T-cell (primary cell): ENCODE measurements at places on chromosomes 16 and 17.

GRCh38 chr17:68432086-68432864 lies 25.0 kb downstream of the WIPI1 start:
- no peak for DNase-seq

DNA sequence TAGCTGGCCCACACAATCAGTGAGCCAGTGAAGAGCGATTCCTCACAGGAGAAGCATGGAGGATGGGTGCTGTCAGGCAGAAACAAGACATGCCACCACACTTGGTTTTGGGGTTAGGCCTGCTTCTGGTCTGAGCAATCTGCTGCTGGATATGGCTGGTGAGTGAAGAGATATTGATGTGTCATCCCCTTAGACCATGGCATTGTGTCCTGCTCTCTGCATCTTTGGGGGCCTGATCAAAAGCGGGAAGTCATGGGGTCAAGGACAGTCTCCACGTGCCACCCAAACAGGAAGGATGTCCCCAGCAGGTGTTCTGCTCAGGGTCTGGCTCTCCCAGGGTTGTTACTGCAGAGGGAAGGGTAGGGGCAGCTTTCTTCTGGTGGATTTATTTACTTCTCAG lies 140.7 kb downstream of the PRKCB start:
- DNase-seq, result no peak

GRCh38 chr16:81746566-81746965 lies 32.5 kb upstream of the PLCG2 start:
- DNase-seq, result no peak

DNA sequence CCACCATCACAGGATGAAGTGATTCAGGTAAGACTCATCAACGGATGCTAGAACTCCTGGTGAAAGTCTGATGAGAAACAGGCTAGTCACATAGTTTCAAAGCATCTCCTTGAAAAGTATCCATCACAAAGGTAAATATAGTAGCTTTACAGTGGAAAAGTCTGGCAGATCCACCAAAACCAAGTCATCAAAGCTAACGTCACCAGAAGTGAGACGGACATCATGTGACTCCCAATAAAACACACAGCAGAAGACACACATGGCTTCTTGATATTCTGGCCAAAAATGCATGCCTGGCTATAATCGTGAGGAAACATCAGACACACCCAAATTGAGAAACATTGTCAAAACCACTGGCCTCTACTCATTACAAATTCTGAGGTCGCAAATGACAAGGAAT lies 17.9 kb upstream of the TRPV3 start:
- DNase-seq, result no peak

- DNase-seq, result no peak
Observed at GRCh38 chr17:34850023-34850422, 111.2 kb downstream of the CCT6B start.

DNA sequence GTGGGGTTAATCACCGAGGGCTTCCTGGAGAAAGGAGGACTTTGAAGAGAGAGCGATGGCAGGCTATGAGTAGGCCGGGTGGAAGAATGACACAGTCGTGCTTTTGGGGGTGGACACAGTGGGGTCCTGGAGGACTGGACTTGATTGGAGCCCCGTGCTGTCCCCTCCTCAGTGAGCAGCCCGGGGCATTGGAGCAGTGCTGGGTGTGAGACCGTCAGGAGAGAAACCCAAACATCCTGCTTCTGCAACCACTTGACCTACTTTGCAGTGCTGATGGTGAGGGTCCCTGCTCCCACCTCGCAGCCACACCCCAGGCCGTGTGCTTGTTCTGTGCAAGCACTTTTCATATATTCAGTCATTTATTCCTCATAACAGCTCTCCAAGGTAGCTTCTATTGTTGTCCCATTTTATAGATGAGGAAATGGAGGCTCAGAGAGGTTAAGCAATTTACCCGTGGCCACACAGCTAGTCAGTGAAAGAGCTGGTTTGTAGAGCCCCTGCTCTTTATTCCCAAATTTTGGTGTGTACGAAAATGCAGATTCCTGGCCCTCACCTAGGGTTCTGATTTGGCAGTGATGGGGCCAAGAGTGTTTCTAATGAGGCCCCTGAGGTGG lies 11.7 kb upstream of the ADGRG3 start:
- no peak for DNase-seq

GRCh38 chr16:85935974-85936760 lies 37.2 kb downstream of the IRF8 start:
- DNase-seq, result peak; percentile 83

GRCh38 chr16:10833271-10833670 lies 14.7 kb upstream of the TVP23A start:
- DNase-seq, result no peak

DNA sequence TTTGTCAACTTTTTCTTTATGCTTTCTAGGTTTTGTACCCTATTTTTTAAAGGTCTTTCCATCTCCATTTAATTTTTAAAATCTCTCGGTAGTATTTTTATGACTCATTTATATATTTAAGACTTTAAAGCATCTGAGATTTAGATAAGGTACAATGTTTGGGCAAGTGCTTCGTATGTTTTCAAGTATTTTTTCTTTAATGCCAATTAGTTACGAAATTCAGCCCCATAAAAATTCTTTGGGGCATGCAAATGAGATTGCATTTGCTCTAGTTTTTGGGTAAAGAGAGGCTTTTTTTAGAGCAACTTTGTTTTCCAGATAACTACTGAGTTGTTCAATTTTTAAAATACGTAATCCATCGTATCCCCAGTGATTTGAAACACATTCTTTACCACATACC lies 65.3 kb upstream of the CRHR1 start:
- no peak for DNase-seq

- DNase-seq, result no peak
Observed at GRCh38 chr17:50686494-50687199, 21.1 kb downstream of the ANKRD40 start.

- DNase-seq, result no peak
Observed at GRCh38 chr17:57834146-57834741, 15.6 kb downstream of the MRPS23 start.

- no peak for DNase-seq
Observed at GRCh38 chr16:88922114-88922825, 54.7 kb downstream of the CBFA2T3 start.

GRCh38 chr17:10789694-10790271 lies 14.1 kb downstream of the TMEM238L start:
- DNase-seq, result no peak

DNA sequence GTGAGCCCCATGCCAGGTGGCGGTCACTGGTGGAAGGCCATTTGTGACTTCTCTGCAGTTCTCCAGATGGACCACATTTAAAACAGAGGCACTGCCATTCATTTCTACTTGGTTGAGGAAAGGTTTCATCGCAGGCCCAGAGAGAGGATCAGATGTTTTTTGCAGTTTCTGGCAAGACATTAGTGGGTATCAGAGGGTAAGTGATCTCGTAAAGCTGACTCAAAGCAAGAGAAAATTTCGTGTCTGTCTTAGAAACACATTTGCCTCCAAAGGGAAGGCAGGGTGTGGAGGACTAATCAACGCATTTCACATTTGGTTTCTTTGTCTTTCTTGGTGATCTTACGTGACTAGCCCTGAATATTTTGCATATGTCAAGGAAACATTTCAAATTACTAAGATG lies 81.8 kb downstream of the PRKCB start:
- DNase-seq, result no peak

DNA sequence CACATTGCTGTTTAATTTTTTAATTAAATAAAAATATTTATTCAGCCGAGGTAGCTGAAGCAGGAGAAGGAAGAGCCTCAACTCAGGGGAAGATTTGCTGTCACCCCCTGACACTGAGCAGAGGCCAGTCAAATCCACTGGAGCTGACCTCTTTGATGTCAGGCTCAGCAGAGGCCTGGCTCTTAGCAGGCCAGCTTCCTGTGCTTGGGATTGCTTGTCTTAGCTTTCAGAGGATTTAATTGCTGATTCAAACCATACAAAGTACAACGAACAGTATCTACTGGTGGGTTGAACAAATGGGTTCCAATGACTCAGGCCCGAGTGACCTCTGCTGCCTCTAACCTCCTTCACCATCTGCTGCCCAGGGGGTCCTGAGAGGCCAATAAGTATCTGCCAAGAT lies 417.0 kb upstream of the HSBP1 start:
- no peak for DNase-seq

DNA sequence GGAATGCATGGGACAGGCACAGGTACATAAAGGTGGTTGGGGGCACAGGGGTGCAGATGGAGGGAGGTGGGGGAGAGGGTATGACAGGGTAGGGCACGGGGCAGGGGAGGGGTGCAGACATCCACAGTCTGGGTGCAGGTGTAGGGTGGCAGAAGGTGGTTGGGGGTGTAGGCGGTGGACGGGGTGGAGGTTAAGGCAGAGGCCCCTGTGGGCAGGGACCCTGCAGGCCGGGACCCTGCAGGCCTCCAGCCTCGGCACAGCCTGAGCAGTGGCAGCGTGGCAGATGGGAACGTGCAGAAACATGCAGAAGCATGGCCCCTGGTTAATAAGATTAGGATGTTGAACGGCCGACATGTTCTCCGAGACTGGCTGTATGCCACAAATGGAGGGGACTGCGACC lies 115.2 kb downstream of the RBFOX3 start:
- no peak for DNase-seq

DNA sequence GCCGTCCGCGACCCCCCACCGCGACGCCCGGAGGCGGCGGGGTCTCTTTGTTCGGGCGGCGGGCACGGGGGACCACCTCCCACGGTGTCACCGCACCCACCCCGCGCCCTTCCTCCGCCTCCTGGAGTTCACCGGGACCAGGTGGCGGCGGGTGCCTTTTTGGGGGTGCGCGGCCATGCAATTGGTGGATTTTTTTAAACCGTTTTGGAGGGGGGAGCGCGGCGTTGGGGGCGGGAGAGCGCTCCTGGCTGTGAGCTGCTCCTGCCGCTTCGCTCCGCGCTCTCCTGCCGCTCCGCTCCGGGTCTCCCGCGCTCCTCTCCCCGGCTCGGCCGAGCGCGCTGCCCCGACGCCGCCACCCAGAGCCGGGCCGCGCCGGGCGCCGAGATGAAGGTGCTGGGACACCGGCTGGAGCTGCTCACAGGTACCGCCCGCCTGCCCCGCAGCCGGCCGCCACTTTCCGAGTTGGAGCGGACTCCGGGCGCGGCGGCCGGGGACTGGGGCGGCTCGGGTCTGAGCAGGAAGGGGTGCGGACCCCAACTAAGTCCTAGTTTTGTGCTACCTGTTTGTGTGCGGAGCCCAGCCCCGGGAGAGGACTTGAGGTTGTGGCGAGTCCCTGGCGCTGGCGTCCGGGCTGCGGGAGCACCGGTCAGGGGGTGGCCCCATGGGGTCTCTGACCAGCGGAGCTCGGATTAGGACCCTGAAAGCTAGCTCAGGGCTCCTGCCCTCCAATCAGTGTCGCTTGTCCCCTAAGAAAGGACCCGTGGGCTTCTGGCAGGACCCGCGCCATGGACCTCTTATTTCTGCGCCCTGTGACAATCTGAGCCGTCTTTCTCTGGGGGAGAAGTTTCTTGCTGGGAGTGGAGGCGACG lies 35.7 kb upstream of the NDRG4 start:
- DNase-seq, result no peak

- no peak for DNase-seq
Observed at GRCh38 chr17:40623419-40624210, 24.0 kb downstream of the SMARCE1 start.

- no peak for DNase-seq
Observed at GRCh38 chr16:84905965-84906460, 86.2 kb downstream of the CRISPLD2 start.
